ENCODE measurements at places on chromosomes 5 and 9. TPM values are rescaled to one million over a fixed set of nuclear protein-coding genes. Genes with fewer than 3 reads are reported as not detected.

The UBE2D2 gene
- 65.7 TPM for total RNA-seq

The SNCB gene
- total RNA-seq: 10.1 TPM

The FBLL1 gene
- 15.7 TPM for total RNA-seq

The LRRC19 gene
- total RNA-seq: not detected

The PLPP7 gene
- total RNA-seq: 15.3 TPM

The DTWD2 gene
- 22.2 TPM for total RNA-seq

The SPATA31D4 gene
- not detected for total RNA-seq

The GPRIN1 gene
- 24.8 TPM for total RNA-seq

The ZFP2 gene
- 7.1 TPM for total RNA-seq

The HSPB3 gene
- 19.3 TPM for total RNA-seq

Measured in camera-type eye (tissue), 1 donor.